ENCODE measurements at places on chromosomes 6 and 20.

DNA sequence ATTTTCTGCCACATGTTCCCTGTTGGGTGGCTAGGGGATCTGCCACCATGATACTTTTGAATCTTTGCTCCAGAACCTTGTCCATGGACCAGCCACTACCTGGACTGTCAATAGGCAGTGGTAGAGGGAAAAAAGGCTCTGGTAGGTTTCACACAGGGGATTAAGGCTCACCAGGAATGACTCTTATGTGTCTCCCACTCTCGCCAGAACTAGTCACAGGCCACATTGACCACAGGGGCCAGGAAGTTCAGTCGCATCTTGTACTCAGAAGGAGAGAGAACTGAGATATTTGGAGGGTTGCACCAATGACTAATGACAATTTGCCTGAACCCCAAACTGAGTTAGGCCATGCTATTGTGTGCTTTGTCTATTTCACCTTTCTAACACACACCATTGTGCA, 23.6 kb upstream of the APCDD1L start:
- peak; percentile 95 for DNase-seq

GRCh38 chr6:43923376-43924221, 153.6 kb downstream of the VEGFA start:
- peak; percentile 89 for DNase-seq

DNA sequence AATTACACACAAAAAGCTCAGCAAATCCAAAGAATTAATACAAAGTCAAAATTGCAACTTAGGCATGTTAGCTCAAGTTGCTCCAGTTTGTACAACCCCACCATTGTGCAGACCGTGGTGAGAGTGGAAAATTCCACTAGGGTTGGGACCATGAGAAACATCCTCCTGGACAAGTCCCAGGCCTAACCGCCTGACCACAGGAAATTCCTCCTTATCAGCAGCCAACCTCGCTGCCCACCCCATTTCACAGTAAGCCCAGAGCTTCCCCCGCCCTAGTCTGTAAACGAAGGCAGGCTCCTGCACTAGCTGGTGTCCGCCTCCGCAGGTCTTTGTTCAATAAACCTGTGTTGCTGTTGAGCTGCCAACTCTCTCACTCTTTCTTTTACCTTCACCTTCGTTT, 1023.3 kb downstream of the EYS start:
- DNase-seq: peak; percentile 89

- peak; percentile 24 for DNase-seq
Observed at GRCh38 chr6:166036316-166037095, 131.1 kb downstream of the TBXT start.

- no peak for DNase-seq
Observed at GRCh38 chr6:121338366-121338765, 4.1 kb upstream of the TBC1D32 start.

GRCh38 chr20:8152183-8152582, 20.1 kb downstream of the PLCB1 start:
- DNase-seq: peak; percentile 33

- DNase-seq: no peak
Observed at GRCh38 chr6:168915855-168916254, 337.8 kb downstream of the THBS2 start.

GRCh38 chr6:7542065-7542873, 798 bp downstream of the DSP start:
- peak; percentile 57 for DNase-seq

DNA sequence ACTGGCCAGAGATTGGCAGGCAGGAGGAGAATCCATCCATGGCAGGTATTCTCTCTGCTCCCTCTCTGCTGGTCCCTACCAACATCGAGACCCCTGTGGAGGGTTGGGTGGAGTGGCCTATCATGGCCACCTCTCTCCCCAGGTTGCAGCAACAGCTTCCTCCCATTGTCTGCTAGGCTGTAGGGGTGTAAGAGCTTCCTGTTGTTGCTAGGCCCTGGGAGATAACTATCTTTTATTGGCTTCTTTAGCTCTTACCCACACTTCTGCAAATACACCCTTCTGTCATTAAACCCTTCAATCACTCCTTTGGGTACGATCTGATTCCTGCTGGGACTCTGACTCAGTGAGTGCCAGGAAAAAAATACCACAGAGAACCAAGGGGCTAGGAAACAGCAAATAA, 66.6 kb upstream of the FAM184A start:
- peak; percentile 35 for DNase-seq

DNA sequence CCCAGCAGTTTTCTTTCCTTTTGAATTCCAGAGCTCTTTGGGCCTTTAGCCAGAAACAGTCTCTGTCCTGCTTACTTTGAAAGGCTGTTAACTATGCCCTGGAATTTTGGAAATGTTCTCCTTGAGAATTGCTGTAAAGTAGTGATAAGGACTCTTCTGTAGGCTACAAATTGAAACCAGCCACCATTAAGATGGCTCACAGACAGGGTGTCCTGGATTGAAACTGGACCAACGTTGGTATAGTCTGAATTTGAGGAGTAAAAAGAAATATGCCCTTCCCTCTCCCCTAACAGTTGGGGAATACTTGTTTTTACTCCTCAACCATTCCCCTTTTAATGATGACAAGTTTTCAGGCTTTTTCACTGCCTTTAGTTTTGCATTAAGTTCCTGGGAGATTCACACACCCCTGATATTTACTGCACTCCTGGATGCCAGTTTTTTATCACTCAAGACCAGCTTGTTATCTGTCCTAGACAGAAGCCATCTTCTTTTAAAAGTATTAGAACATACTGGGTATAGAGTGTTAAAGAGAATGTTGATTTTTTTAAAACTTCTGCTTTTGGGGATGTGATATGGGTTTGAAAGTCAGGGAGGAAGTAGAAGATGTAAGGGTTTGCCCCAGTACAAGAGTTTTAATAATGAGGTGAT, 21.9 kb downstream of the TOP1 start:
- DNase-seq: peak; percentile 52

DNA sequence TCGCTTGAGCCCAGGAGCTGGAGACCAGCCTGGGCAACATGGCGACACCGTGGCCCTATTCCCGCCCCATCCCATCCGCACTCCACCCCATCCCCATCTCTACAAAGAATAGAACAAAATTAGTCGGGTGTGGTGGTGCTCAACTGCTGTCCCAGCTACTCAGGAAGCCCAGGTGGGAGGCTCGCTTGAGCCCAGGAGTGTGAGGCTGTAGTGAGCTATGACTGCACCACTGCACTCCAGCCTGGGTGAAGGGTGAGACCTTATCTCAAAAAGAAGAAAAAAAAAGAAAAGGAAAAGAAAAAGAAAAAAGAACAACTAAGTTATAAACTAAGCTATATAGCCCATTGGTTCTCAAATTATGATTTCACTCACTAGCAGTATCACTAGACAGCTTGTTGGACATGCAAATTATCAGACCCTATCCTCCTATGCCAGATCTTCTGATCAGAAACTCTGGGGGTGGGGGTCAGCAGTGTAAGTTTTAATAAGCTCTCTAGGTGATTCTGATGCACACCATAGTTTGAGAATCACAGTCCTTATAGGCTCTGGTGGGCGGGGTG, 491 bp upstream of the ITCH start:
- no peak for DNase-seq

DNA sequence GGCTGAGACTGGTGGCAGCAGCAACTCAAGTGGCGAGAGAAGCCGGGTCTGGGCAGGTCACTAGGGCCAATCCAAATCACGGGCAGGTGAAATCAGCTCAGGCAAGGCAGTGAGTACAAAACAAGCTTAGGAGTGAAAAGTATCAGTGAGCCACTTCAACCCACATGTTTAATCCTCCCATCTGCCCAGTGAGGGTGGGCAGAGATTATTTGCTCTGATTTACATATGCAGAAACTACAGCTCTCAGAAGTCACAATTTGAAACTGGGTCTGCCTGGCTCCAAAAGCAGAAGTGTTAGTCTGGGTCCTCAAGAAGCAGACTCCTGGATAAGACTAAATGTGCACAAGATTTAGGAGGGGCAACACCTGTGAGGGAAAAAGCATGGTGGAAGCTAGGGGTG, 173.7 kb upstream of the LRFN2 start:
- no peak for DNase-seq

DNA sequence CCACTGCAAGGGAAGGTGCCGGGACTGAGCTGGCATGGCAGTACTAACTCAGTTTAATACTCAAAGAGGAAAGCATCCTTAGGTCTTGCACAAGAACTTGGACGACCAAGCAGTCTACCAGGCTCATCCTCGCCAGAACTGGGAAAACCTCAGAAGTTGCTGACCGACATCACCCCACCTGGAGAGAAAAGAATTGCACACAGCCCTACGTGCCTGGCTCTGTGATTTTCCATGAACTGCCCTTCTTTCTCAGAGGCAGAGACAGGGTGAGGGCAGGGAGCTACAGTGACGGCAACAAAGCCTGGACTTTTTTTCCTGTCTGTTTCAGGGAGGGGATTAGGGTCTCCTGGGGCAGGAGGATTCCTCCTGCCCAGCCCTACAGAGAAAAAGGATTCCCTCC, 8.0 kb downstream of the JAG1 start:
- DNase-seq: no peak
